Neural progenitor cell (in vitro differentiated cells): ENCODE measurements at places on chromosomes 4 and X.

- DNase-seq, result no peak
Observed at GRCh38 chrX:64182208-64182607, 23.3 kb downstream of the AMER1 start.

DNA sequence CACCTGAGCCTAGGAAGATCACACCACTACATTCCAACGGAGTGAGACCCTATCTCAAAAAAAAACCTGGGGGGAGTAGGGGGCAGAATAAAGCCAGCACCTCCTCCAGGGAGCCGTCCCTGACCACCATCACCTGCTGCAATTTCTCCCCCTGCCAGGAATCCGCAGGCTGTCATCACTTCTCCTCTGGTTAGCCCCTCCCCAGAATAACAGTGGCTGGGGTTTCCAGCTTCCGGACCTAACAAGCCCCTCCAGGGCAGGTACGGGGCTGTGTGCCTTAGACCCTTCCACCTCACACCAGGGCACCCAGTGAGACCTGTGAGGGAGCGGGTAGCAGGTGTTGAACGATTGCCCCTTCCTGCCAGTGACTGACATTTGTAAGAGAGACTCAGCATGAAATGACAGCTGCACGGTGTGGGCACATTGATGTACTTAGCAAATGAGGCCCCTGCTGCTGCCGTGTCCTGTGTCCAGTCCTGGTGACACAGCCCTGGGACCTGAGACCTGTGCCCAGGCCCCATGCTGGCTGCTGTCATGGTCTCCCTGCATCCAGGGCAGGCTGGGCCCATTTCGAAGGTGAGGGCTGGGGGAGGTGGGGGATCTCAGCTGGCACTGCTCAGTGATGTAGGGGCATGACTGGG is 6.7 kb upstream of the WFS1 start:
- DNase-seq, result no peak

GRCh38 chrX:112085149-112085548 is 2.6 kb upstream of the TRPC5 start:
- DNase-seq, result no peak

GRCh38 chrX:154135458-154136229 is 8.4 kb upstream of the OPN1LW start:
- DNase-seq, result no peak

- peak; percentile 24 for DNase-seq
Observed at GRCh38 chrX:36898301-36898700, 109.9 kb upstream of the FAM47C start.

- no peak for DNase-seq
Observed at GRCh38 chrX:110015032-110015431, 12.1 kb downstream of the TMEM164 start.

GRCh38 chr4:8129136-8129535 is 29.5 kb downstream of the ABLIM2 start:
- no peak for DNase-seq

DNA sequence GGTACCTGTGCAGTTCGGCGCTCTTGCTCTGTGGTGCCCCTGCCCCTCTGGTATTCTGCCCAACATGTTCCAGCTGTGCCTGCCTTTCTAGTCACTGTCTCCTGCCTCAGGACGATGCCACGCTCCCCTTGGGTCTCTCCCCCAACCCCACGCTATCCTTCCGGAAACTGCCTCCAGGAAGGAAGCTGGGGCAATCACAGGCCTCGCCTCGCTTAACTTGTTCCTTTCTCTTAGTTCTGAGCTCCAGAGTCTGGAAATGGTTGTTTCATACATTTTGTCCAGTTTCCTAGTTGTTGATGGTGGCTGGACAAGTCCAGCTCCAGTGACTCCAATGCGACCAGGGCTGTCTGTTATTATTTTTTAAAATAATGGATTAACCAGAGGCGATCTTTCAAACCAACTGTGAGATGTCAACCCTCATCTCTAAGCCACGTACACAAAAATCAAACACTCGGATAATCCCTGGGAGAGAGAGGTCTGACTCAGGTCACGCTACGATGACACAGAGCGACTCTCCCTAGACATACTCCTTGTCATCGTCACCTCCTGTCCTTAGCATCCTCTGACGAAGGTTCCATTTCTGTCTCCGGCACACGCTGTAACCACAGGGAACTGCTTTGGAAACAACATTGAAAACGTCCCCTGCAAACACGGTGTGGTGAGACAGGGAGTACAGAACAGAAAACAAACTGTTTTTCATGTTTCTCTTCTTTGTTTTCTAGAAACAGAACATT is 62.5 kb downstream of the ABLIM2 start:
- no peak for DNase-seq

DNA sequence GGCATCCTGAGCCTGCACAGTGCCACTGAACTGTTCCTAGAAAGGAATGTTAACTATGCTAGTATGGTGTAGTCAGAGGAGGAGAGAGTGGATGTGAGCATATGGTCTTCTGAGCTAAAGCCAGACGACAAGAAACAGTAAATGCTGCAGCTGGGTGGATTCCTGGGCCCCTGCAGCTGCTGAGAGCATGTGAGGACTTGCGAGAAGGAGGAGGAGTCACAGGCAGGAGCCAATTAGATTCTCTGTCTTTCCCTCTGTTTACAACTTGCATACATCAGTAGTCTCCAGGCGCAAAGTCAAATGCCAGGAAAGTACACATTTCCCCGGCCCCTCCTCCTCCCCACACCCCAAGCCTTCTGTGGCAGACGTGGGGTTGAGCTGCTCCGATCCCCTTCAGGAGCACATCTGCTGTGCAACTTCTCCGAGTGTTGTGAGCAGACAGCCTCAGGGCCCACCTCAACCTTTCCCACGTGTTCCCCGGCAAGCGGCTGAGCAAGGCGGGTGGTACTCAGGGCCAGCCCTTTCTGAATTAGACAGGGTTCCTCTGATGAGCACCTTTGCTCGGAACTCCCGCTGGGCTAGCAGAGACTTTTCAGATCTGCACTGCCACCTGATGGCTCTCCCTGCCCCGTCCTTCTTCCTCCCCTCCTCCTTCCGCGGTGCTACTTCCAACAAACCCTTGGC is 108.7 kb upstream of the ATP6AP2 start:
- peak; percentile 48 for DNase-seq

DNA sequence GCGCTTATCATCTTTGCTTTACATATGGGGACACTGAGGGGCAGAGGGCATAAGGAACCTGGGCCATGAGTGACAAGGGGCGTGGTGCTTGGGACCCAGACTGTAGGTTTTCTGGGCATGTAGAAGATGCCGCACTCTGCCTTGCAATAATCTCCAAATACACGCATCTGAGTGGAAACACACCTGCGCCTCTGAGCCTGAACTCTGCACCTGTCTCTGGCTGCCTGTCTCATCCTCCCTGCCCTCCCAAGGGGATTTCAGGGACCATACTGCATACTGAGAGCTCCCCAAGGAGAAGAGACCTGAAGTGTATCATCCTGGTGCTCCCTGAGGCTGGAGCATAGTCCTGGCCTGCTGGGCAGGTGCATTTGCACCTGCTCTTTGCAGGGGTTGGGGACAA is 34.7 kb upstream of the ASMTL start:
- DNase-seq, result no peak
